ENCODE measurements at places on chromosomes 3 and 15.

DNA sequence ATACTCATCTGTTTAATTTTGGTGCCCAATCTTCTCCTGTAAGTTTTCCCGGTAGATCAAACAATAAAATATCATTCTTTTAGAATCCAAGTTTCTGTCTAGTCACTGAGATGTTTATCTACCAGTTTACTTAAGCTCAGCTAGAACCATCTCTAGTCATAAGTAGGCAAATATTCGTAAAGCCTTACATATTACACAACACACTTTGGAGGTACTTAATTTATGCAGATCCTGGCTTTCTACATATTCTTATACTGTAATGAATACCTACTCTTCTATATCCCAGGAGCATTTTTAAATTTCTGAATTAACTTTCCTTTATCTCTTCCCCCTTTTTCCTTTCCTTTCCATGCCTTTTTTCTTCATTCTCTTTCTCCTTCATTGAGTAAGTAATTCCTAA, 185.9 kb upstream of the ZBTB20 start:
- DNase-seq: no peak

GRCh38 chr15:73518876-73519733, 76.1 kb downstream of the REC114 start:
- DNase-seq: no peak

DNA sequence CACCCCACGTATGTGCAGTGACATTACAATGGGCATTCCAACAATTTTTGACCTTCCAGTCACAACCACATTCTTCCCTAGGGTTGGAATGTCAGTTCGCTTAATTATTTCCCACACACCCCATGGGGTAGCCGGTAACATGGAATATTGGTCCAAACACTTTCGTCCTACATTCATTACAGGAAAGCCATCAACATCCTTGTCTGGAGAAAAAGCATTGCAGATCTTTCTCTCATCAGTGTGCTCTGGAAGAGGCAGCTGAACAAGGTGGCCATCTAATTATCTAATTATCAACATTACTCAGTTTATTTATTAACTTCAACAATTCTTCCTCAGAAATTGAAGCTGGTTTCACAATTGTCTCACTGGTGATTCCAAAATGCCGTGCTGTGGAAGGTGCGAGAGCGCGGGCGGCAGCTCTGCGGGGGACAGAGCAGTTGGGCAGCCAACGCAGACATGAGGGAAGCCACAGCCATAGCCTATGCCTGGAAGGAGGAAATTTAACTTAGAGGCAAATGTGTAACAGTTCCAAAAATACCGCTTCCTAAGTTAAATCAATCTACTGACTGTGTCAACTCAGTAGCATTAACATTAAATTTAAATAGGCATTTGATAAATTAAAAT, 1158.9 kb upstream of the EPHA6 start:
- no peak for DNase-seq

DNA sequence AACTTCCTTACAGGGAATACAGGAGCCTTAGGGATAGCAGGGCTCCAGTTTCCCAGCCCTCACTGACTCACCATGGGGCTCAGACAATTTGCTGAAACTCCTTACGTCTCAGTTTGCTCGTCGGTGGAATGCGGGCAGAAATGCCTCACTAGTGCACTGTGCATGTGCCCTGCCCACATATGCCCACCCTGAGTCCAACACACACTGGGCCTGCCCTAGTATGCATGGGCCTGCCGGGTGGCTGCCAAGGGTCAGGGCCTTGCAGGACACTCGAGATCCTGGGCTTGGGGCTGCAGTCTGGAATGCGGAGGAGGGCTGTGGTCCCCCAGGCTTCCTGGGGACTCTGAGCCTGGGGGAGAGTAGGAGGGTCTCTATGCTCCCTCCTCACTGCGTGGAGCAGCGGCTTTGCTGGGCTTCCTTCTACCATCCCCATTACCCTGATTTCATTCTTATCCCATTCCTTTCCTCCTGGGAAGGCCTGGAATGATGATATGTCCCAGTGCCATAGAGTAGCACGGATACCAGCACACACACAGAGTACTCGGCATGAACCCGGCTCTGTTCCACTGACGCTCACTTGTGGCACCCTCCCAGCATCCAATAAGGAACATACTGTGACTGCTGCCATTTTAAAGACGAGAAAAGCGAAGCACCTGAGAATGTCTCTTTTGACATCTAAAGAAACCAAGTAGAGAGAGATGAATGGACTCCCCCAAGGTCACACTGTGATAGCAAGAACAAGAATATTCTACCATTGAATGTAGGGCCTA, 124.2 kb downstream of the ASB7 start:
- peak; percentile 58 for DNase-seq

DNA sequence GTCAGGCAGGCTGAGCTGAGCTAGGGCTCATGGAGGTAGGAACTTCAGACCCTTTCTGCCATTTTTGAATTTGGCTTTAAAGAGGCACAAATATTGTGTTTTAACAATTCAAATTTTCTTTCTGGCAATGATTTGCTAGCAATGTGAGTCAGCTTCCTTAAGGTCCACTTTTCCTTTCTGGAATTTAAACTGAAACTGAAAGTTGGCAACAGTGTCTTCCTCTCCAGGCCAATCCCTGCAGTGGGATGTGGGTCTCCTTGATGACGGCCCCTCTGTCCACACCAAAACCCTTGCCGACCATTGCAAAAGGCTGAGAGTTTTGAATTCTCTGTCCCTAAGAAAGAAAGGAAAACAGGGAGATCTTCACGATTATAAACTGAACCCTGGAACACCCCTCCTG, 27.1 kb downstream of the RPSA start:
- peak; percentile 72 for DNase-seq

DNA sequence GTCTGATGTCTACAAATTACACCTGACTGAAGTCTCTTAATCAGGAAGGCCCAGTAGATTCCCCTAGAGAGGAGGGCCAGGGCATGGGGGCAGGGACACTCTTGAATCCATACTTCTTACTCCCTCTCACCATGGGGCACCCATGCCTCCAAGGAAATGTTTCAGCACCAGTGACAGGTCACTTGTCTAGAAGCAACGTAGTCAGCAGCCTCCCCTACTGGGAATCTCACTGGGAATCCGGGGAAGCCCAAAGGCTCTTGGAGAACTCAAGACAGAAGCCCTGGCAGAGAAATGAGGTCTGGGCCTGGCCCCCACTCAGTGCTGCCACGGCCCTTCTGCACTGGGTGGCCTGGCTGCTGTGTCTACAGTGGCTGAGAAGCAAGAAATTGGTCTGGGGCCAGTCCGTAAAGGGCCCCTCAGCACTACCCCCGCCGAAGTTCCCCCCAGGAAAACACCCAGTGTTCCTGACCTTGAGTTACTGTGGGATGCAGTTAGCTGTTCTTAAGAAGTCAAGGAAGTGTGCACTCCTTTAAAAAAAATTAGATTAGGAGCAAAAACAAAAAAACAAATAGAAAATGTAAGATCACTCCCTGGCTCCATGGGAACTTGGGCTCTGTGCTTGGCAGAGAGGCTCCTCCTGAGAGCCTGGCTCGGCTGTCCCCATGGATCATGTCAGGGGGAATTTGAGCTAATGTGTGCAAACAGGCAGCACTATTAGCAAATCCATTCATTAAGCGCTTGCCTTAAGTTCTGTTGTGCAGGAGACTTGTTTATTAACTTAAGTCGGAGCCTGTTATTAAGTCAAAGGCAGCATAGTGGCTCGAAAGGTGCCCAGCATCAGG, 5.4 kb upstream of the LINGO1 start:
- no peak for DNase-seq

DNA sequence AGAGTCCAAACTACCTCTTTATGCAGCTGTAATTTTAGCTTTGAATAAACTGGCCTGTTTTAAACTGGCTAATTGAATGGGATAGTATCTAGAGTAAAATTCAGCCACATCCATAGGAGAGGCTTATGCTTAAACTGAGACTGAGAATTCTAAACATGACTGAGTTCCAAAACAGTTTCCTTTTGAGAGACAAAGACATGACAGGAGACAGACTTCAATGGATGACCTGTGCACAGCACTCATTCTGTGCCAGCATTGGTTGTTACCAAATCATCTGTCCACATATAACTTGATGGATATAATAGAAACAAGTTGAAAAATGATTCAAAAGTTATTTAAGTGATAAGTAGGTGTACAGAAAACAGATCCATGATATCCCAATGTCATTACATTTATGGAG, 20.9 kb downstream of the IL12A start:
- no peak for DNase-seq

DNA sequence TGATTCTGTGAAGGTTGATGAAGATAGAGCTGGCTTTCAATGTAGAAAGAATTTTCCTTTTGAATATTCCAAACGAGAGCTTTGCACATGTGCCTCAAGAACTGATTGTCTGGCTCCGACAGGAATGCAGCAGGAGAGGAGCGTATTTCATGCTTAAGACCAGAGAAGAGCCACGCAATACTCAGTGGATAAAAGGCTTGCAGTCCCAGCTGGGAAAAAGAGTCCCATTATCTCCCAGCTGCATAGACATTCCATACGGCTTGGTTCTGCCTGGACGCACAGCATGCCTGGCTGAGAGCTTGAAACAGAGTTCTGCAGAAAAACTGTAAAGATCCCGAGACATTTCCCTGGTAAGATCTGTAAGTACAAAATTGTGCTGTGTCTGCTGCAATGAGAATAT, at the start of gene CNTN6:
CNTN6 (plus strand) TSS at position 254 of the 400 bp plus-strand sequence. CDS start 54,985 bp downstream, outside the sequence.
- DNase-seq: no peak

Measured in cardiac fibroblast (primary cell).